ENCODE measurements at places on chromosomes 5 and 9.

DNA sequence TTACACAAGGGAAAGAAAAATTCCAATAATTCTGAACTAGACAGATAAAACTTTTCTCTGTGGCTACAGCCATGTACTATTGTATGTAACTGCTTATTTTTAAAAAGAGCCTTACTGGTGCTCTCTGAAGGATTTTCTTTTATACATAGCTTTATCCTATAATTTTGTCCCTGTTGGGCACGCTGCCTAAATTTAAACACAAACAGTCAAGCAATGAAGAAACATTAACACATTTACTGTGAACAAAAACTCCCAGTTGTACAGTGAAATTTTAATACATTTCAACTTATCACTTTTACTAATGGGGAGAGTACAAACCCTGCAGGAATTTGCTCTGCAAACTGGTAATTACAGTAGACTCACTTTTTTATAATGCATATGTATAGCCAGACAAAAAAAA is 273.3 kb downstream of the BNC2 start:
- DNase-seq: no peak

DNA sequence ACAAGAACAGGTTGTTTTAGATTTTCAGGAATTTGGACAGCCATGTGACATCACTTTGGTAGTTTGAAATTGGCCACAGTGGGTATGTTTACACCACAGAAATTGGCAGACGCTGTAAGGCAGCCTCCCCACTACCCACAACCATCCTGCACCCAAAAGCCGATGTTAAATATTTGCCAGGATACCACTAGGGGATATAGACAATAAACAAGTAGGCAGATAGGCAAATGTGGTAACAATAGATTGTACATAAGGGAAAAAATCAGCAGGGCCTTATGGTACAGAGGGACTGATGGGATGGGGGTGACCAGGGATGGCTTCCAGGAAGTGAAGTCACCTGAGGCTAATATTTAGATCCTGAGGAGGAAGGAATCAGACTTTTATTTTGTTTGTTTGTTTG is 31.1 kb upstream of the DUSP1 start:
- no peak for DNase-seq

GRCh38 chr9:137691646-137692351 is 73.0 kb downstream of the EHMT1 start:
- no peak for DNase-seq

GRCh38 chr5:133794771-133795415 is 173.5 kb downstream of the C5orf15 start:
- no peak for DNase-seq

- DNase-seq: no peak
These were observed 636.3 kb upstream of the TYRP1 start for GRCh38 chr9:12056874-12057273.

- no peak for DNase-seq
These were observed 385.8 kb upstream of the PCSK5 start for GRCh38 chr9:75504721-75505120.

All from progenitor cell of endocrine pancreas (in vitro differentiated cells).